ENCODE measurements at places on chromosomes 11 and 22.

DNA sequence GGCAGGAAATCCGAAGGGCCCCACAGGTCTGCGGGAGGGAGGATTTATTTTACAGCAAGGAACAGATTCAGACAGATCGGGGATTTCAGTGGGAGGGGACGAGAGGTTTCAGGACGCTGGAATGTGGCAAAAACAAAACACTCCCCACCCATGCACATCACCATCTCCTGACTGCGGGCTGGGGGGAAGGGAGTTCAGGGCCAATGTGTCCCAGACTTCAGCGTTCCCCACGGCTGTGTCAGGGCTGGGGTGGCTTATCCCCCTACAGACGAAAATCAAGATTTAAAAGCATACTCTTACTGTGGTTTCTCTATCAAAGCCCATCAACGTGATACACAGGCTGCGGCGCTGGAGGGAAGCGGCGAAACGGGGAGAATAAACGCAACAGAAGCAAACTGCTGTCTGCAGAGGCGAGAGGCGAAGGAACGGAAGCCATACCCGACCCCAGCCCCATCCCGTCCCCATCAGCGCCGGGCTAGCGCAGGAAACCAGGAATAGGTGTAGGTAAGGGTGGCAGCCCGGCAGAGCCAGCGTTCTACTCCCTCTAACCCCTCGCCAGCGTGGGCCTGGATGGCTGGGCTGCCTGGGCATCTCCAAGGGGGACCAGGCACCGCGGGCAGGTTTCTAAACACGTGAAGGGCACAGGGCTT, 2.7 kb downstream of the TENM4 start:
- no peak overlapping the region for H3K27ac ChIP-seq
- H3K27me3 ChIP-seq, result peaks cover 70% of the 10 kb centered on the region
- H3K4me1 ChIP-seq, result no peaks in the 10 kb centered on the region
- no peak for DNase-seq
- H3K4me3 ChIP-seq, result peak overlapping the region; percentile 2
- no peaks in the 10 kb centered on the region for H3K36me3 ChIP-seq

DNA sequence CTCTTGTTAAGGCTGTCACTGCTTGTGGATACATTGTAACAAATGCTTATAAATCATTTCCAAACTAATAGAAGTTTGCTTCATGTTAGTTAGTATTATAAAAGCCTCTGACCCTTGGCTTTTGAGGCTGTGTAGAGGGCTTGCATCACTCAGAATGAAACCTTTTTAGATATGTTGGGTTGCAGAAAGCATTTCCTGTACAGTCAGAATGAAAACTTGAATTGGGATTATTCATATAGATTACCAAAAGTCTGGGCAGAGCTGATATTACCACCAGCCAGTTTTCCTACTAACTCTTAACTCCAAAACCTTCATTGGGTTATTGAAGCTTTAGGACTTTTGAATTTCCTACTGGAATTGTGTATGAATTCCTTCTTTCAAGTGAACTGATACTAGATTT, 12.0 kb downstream of the KMT2A start:
- no peak overlapping the region for H3K4me3 ChIP-seq
- peaks cover 59% of the 10 kb centered on the region for H3K36me3 ChIP-seq
- DNase-seq, result no peak
- no peaks in the 10 kb centered on the region for H3K27me3 ChIP-seq
- H3K4me1 ChIP-seq, result peaks cover 56% of the 10 kb centered on the region

DNA sequence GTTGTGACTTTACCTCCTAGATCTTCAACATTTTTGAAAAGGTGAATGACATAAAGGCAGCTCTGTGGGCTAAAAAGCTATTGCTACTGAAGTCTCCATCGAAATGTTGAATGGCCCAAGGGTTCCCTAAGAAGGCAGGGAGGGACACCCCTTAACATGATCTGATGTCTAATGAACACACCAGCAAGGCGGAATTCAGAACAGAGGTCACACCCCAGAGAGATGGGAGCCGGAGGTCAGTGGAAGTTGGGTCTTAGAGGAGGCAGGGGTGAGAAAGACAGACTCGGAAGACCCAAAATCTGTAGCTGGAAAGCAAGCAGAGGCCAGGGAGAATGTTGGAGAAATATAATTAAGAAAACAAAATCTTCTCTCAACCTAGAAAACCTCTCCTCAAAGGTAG, 79.0 kb downstream of the TRIM29 start:
- no peak overlapping the region for H3K27ac ChIP-seq
- H3K27me3 ChIP-seq, result peaks cover 2% of the 10 kb centered on the region
- no peaks in the 10 kb centered on the region for H3K4me1 ChIP-seq
- H3K36me3 ChIP-seq, result no peaks in the 10 kb centered on the region
- DNase-seq, result no peak
- no peak overlapping the region for H3K4me3 ChIP-seq

GRCh38 chr11:19553683-19554333, 158.8 kb upstream of the NAV2 start:
- H3K27ac ChIP-seq, result no peak overlapping the region
- H3K27me3 ChIP-seq, result peaks cover 6% of the 10 kb centered on the region
- H3K4me1 ChIP-seq, result no peaks in the 10 kb centered on the region
- DNase-seq, result peak; percentile 41

GRCh38 chr11:526192-526591, 9.2 kb downstream of the HRAS start:
- H3K36me3 ChIP-seq, result no peaks in the 10 kb centered on the region
- no peak overlapping the region for H3K27ac ChIP-seq
- no peak overlapping the region for H3K4me3 ChIP-seq
- no peaks in the 10 kb centered on the region for H3K4me1 ChIP-seq

- DNase-seq, result no peak
- peaks cover 76% of the 10 kb centered on the region for H3K4me1 ChIP-seq
- H3K36me3 ChIP-seq, result peaks cover 26% of the 10 kb centered on the region
Observed at GRCh38 chr11:96260067-96260511, 82.9 kb downstream of the MAML2 start.

GRCh38 chr22:23778577-23778900, 5.9 kb downstream of the MMP11 start:
- H3K4me3 ChIP-seq, result no peak overlapping the region
- H3K4me1 ChIP-seq, result no peaks in the 10 kb centered on the region
- no peak for DNase-seq
- no peaks in the 10 kb centered on the region for H3K36me3 ChIP-seq
- peaks cover 8% of the 10 kb centered on the region for H3K27me3 ChIP-seq

GRCh38 chr11:5486003-5486402, 2.5 kb upstream of the OR52D1 start:
- no peaks in the 10 kb centered on the region for H3K27me3 ChIP-seq
- peak overlapping the region; percentile 13 for H3K27ac ChIP-seq
- H3K36me3 ChIP-seq, result no peaks in the 10 kb centered on the region
- DNase-seq, result no peak
- peaks cover 2% of the 10 kb centered on the region for H3K4me1 ChIP-seq

- no peaks in the 10 kb centered on the region for H3K36me3 ChIP-seq
- peak overlapping the region; percentile 54 for H3K4me3 ChIP-seq
- H3K4me1 ChIP-seq, result peaks cover 9% of the 10 kb centered on the region
- peaks cover 62% of the 10 kb centered on the region for H3K27me3 ChIP-seq
- H3K27ac ChIP-seq, result no peak overlapping the region
Observed at GRCh38 chr11:76209375-76209972, 3.2 kb upstream of the WNT11 start.

DNA sequence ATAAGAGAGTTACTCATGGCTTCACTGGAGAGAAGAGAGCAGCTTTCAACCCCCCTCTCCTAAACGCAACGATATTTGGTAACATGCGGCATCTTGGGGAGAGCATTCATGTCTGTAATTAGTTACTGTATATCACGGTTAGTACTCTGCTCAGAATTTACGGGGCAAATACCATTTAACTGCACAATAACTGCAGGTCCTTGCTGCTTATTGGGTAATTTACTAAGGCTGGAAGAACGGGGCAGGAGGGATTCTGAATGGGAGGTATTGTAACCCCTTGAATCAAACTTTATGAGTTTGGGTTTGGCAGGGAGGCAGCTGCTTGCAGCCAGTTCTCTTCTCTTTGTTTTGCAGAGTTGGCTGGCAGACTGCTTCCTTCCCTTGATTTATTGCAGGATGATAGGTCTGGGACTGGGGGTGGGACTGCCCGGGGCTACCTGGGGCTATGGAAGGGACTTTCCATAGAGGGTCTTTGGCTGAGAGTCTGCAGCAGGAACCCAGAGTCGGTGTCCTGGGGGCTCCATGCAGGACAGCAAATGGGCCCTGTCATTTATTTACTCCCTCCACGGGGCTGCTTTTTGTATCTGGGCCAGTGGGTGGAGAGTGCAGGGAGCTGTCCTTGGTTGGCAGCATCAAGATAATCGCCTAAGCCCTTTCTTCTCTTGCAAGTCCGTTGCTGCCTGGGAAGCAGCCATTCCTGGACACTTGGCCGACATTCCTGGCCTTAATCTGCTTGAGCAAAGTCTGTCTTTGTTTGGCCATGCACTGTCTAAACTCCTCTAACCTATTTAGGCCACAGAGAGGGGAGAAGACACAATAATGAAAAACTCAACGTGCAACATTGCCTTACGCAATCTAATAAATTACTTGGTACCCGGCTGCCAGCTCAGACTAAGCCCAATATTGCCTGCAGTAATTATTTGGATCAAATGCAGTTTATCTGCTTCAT, 188.9 kb downstream of the ST3GAL4 start:
- no peak for DNase-seq
- H3K4me3 ChIP-seq, result no peak overlapping the region
- H3K36me3 ChIP-seq, result no peaks in the 10 kb centered on the region
- H3K27me3 ChIP-seq, result peaks cover 6% of the 10 kb centered on the region
- H3K4me1 ChIP-seq, result no peaks in the 10 kb centered on the region

DNA sequence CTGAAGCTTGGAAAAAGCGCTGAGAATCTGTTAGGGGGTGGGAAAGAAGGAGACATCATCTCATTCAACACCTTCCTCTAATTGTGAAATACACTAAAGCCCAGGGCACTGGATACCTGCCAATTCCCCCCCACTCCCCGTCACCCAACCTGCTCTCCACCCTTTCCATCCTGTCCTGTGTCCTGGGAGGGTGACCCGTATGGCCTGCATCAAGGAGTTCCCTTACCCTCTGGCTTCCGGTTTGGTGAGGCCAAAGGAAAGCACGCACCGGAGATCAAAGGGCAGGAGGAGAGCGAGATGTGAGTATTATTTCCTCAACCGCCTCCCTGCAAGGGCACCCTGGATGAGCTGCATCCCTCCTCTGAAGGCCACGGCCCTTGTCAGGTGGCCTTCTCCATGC, 65.0 kb upstream of the PTPRJ start:
- H3K27ac ChIP-seq, result no peak overlapping the region
- no peaks in the 10 kb centered on the region for H3K36me3 ChIP-seq
- peaks cover 29% of the 10 kb centered on the region for H3K4me1 ChIP-seq
- no peak for DNase-seq

DNA sequence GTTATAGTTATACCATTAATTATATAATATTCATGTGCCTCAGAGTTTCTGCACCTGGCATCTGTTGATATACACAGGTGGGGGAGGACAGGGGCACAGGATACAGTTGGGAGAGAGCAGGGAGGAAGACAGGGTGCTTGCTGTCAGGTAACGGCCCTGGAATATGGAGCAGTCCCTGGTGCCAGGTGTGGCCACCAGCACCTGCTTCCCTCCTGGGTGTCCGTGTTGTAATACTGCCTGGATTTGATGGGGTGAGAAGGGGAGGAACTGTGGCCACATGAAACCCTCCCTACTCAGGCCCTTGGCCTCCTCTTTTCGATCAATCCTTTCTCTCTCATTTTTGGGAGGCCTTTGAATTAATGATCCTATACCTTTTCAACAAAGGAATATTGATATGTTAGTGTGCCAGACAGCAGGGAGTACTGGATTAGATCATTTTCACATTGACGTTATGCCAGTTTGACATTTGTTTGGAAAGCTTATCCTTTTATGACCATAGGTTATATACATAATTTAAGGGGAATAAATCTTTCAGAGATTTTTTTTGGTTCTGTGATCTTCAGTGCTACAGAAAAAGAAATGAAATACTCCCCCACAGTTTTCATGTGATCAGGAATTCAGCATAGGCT, 88.6 kb downstream of the TEAD1 start:
- H3K4me3 ChIP-seq, result no peak overlapping the region
- H3K4me1 ChIP-seq, result no peaks in the 10 kb centered on the region
- H3K27me3 ChIP-seq, result peaks cover 33% of the 10 kb centered on the region
- H3K27ac ChIP-seq, result no peak overlapping the region
- no peak for DNase-seq
- H3K36me3 ChIP-seq, result no peaks in the 10 kb centered on the region

GRCh38 chr11:130526846-130527245, 78.4 kb downstream of the ADAMTS15 start:
- H3K4me3 ChIP-seq, result no peak overlapping the region
- no peaks in the 10 kb centered on the region for H3K4me1 ChIP-seq
- DNase-seq, result no peak
- H3K27ac ChIP-seq, result no peak overlapping the region
- no peaks in the 10 kb centered on the region for H3K36me3 ChIP-seq

DNA sequence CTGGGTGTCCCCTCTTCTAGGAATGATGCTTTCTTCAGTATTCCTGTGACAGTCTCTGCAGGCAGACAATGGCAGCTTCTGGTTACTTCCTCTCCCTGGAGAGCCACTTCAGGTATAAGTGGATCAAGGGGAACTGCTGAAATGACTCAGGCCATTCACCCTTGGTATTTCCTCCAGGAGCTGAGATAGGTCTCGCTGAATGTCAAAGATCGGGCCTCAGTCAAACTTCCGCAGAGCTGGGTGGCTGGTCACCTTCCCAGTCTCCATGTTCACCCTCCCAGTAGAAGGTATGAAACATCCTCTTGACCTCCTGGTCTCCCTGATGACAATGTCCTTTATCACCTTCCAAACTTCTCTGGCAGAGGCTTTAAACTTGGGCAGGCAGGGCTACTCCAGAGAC, 1.8 kb upstream of the ANKK1 start:
- no peak for DNase-seq
- no peak overlapping the region for H3K4me3 ChIP-seq
- H3K27me3 ChIP-seq, result peaks cover 7% of the 10 kb centered on the region
- no peaks in the 10 kb centered on the region for H3K36me3 ChIP-seq
- no peaks in the 10 kb centered on the region for H3K4me1 ChIP-seq

DNA sequence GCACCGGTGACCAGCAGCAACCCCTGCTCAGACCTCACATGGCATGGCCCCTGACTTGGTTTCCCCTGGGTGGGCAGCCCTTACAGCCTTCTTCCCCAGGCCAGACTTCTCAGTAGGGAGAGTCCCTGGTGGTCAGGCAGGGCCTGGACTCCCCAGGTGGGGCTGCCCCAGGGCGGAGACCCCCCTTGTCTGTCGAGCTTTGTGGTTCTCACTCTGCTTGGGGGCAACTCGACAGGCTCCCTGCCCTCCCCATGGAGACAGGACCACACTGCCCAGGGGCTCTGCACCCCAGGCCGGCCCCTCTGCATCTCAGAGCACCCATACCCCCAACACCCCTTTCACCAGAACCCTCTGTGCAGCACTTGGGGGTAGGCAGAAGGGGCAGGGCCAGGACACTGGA, 87.7 kb downstream of the MORC2 start:
- H3K27me3 ChIP-seq, result no peaks in the 10 kb centered on the region
- DNase-seq, result no peak
- no peak overlapping the region for H3K4me3 ChIP-seq
- H3K27ac ChIP-seq, result no peak overlapping the region

DNA sequence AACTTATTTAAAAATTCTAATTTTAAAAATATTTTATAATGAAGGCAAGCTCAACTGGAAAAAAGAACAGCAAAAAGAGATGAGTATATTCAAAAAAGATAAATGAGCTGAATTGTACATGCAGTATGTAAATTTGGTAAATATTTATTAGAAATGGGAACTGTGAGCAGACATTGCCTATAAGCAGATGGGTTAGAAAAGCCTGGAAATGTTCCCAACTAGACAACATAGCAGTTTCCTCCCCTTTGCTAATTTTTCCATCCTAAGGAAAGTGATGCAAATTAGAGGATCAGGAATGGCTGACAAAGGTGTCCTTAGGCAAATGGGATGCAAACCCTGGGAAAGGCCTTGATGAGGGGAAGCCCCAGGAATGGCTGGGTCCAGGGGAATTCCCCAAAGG, 37.2 kb downstream of the TP53I11 start:
- H3K4me1 ChIP-seq, result peaks cover 3% of the 10 kb centered on the region
- DNase-seq, result no peak
- no peak overlapping the region for H3K27ac ChIP-seq
- peaks cover 4% of the 10 kb centered on the region for H3K27me3 ChIP-seq
